Gastrocnemius medialis (tissue), 4 donors: ENCODE measurements at places on chromosomes 11 and 22.
A peak's percentile ranks its signal among the peaks of the same experiment; 100 is the strongest.

GRCh38 chr11:128448200-128448886 lies 139.0 kb downstream of the ETS1 start:
- DNase-seq = no peak

- no peak for DNase-seq
These were observed 123.9 kb downstream of the PHF21B start for GRCh38 chr22:44885806-44886360.

DNA sequence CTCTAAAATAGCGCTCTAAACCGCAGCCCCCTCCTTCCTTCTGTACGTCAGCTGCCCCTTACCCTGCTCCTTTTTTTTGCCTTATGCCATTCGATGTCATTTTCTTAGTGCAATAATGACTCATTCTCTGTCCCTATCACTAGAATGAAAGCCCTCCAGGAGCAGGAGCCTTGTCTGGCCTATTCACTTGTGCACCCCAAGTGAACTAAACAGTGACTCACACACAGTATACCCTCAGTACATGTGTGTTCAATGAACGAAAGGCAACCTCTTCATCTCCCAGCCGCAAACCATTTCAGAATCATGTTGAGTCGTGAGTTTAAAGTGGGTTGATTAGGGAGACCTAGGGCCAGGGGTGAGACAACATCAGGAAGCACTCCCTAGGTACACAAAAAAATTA lies 50.7 kb upstream of the SPATA19 start:
- no peak for DNase-seq

DNA sequence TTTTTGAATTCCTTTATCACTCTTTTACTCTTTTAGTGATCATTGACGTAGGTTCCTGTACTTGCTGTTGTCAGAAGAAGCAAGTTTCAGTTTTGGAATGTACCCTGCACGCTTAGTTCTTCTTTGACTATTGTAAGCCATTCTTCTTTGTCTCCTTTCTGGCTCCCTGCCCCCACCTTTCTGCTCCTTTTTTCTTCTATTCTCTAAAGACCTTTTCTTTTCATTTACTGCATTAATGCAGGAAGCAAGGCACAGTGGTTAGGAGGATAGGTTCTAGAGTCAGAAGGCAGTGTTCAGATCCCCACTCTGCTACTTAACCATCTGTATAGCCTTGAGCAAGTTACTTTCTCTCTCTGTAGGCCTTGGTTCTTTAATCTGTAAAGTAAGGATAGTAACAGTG lies 33.7 kb upstream of the RAG2 start:
- DNase-seq = no peak

- DNase-seq = peak; percentile 38
These were observed 34.8 kb upstream of the CARS1 start for GRCh38 chr11:3091846-3092602.

DNA sequence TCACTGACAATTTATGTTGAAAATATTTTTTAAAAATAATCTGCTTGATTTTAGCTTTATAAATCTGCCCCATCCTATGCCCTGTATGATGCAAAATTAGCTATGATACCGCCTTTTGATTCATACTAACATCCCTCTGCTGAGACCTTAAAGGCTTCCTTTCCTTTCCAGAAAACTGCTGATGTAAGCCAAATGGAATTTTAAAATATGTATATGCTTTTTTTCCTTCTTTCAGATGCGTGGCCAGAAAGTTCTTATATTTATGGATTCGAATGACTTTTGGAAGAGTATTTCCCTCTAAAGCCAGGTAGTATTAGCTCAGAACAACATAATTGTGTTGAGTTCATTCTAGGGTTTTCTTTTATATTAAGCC lies 34.5 kb downstream of the SFI1 start:
- no peak for DNase-seq

DNA sequence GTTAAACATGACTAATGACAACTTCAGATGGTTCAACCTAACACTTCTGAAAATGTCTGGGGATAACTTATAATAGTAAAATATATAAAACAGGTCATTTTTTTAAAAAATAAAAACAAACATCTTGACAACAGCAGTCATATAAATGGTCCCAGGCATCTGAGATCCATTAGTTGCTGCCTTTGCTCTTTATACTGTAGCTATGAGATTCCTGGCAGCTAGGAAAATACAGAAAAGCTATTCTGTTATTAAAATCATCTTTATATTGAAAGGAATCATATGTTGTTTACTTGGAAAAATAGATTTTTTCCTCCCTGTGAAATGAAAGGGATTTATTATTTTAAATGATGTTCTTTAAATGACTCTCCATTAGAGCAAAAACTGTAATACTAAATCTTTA lies 55.7 kb upstream of the DEUP1 start:
- no peak for DNase-seq

DNA sequence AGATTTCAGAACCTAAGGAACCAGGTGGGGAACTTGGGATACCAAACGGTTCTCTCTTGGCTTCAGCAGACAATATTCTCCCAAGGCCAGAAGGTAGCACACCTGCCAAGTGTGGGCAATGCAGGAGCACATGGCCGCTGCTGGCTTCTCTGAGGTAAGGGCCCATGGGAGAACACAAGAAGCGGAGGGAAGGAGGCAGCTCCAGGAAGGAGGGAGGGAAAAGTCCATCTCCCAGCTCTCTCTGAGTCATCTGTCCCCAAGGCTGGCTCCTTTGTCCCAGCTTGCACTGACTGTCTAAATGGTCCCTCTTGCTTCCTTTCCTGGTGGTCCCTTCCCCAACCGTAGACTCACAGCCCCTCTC lies 557.9 kb upstream of the CADM1 start:
- DNase-seq = no peak

- no peak for DNase-seq
These were observed 1185.9 kb upstream of the TENM4 start for GRCh38 chr11:80626721-80627120.

GRCh38 chr11:133844217-133844616 lies 1.1 kb downstream of the SPATA19 start:
- no peak for DNase-seq

- no peak for DNase-seq
These were observed 63.2 kb upstream of the SNX19 start for GRCh38 chr11:130979386-130979972.

DNA sequence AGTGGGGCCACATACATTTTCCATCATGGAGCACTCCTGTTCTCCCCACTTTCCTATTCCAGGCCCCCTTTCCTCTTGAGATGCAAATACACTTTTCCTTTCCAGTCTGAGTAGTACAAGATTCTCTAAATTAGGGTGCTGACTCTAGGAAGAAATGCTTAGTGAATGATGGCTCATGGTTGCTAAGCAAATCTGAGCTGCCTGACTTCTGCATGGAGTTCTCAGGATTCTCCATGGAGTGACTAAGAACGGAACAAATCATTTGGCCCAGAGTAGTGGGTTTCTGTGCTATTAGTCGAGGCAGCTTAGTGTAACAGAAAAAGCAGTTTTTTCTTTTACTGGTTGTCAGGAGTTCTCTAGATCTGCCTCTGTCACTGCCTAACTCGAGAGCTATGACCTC lies 65.4 kb upstream of the NTM start:
- no peak for DNase-seq

DNA sequence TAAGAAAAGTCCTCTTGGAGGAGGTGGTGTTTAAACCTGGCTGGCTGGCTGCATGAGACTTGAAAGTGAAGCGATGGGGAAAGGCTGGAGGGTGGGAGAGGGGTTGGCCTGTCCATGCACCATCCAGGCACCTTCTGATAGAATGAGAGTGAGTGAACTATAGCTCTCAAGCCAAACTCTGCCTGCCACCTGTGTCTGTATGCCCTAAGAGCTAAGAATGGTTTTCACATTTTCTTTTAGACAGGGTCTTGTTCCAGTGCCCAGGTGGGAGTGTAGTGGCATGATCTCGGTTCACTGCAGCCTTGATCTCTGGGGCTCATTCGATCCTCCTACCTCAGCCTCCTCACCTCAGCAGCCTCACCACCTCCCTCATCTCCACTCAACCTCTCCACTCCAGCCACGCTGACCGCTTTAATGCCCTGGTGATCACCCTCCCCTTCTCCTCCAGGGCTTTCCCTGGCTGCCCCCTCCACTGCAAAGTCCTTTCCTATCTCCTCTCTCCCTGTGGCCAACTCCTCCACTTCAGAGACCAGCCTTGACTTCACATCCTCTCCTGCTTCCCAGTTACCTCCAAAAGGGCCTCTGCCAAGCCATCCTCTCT lies 38.3 kb upstream of the DKK3 start:
- DNase-seq = no peak

DNA sequence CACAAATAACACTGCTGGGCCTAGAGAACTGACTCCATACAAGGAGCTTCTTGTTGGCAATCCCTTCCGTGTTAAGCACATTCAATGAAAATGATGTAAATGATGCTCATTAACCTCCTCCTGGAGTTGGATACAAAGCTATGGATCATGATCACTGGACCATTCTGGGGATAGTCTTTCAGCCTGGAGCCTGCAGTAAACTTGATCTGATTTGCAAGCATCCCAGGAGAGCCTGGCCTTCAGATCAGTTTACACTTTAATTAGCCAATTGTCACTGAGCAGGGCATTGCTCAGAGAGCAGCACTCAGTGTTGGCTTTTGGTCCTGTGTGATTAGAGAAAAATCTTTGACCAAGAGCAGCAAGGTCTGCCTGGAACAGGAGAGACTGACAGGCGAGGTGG lies 45.6 kb downstream of the ARFGAP3 start:
- DNase-seq = no peak

DNA sequence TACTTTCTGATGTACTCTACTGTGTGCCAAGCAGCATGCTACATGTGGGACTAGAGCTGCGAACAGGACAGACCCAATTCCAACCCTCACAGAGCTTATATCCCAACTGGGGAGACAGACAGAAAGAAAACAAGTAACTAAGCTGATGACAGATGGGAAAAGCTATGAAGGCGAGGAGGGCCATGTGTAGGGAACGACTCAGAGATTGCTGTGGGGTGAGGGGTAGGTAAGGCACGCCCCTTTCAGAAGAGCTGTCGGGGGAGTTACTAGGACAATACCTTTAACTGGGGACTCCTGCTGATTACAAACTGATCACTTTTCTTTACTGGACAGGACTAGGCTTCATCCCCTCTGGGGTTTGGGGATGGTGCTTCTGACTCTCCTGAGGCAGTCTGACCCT lies 48.9 kb downstream of the ST3GAL4 start:
- no peak for DNase-seq

GRCh38 chr11:65432100-65432650 lies 9.6 kb downstream of the NEAT1 start:
- DNase-seq = no peak

DNA sequence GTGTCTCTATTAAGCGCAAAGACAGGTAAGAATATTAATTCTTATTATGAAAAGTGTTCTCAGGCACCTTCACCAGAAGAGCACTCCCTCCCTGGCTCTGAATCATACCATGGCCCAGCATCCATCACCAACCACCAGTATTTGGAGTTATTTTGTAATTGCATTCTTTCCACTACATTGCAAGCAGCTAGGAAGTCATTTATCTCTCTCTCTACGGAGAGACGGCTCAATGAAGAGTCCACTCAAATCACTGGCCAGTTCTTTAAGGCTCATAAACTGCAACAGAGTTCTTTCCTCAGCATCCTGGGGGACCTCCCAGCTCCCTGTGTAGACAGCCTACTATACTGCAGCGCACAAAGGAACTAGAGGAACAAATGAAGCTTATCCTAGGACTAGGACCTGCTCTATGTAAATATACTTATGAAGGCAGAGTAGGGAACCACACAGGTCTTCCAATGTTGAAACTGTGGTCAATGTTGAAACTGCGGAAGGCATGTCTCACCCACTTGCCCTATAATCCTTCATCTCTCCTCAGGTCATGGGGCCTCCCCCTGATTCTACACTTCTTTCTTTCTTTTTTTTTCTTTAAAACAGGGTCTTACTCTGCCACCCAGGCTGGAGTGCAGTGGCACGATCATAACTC lies 63.4 kb downstream of the AAMDC start:
- no peak for DNase-seq

DNA sequence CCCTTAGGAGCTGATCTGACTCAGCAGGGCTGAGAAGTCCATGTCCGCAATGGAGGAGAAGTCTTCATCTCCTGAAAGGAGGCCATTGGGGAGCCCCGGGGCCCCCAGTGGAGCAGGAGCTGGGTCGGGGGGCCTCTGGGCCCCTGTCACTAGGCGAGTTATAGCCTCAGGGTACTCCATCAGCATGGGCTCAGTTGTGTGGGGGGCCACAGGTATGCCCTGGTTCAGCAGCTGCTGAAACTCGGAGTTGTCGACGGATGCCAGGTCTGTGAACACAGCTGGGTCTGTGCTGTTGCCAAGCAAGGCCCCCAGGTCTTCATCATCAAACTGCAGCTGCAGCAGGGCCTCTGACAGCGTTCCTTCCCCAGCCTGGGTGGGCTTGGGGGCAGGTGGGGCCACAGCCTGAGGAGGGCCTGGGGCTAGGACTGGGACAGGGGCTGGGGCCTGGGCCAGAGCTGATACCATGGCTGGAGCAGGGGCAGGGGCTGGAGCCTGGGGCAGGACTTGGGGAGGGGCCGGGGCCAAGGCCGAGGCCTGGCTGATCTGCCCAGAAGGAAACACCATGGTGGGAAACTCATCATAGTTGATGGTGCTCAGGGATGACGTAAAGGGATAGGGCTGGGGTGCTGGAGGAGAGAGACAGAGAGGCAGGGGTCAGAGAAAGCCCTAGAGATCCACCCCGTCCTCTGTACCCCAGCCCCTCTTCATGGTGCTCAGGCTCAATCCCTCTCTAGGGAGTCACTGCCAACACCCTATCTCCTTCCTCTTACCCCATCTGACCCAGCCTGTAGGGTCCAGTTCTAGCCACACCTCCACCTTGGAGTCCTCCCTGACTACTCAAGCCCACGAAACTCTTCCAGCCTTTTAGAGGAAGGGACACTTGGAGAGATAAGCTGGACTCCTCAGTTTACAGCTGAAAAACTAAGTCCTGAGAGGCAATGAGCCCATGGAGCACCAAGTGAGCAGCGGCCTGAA lies 8.1 kb downstream of the RELA start:
- no peak for DNase-seq

GRCh38 chr11:110336054-110336453 lies 39.6 kb upstream of the RDX start:
- DNase-seq = no peak

DNA sequence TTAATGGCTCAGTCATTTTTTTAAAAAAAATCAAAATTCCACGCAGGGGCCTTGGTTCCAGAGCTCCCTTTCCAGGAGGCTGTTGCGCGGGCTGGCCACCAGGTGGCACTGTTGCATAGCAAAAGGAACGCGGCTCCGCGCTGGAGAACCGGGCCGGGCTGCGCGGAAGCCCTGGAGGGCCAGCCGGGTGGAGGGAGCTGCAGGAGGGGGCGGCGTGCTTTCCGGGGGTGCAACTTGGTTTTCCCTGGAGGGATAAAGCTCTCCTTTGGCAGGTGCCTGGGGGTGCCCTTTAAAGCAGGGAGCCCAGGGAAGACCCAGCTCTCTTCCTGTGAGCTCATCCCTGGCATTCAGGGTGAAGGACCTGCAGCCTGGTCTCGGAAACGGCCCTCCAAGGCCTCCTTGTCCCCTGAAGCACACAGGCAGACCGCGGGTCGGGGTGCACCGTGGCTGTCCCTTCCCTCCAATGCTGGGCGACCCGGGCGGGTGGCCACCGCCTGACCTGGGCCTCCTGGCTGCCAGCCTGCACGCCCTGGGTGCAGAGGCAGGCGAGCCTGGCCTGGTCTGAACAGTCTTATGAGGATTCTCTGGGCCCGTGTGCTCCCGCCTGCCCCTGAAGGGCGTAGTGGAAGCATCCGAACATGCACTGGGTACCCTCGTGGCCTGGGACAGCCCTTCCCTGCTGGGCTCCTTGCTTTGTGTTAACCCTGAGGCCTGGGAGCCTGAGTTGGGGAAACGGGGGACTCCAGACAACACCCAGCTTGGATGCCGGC lies 23.4 kb downstream of the KRTAP5-5 start:
- DNase-seq = peak; percentile 52
